GM23248 (cell line): ENCODE measurements at places on chromosomes 4 and X. TPM values are rescaled to one million over a fixed set of nuclear protein-coding genes. Genes with fewer than 3 reads are reported as not detected.
A peak's percentile ranks its signal among the peaks of the same experiment; 100 is the strongest.

DRP2 gene
- polyA plus RNA-seq: 0.18 and 0.21 TPM in 2 replicates

VCX3A gene
- not detected in 2 replicates for polyA plus RNA-seq

PRRG1 gene
- polyA plus RNA-seq: 7.3 and 7.4 TPM in 2 replicates

DNA sequence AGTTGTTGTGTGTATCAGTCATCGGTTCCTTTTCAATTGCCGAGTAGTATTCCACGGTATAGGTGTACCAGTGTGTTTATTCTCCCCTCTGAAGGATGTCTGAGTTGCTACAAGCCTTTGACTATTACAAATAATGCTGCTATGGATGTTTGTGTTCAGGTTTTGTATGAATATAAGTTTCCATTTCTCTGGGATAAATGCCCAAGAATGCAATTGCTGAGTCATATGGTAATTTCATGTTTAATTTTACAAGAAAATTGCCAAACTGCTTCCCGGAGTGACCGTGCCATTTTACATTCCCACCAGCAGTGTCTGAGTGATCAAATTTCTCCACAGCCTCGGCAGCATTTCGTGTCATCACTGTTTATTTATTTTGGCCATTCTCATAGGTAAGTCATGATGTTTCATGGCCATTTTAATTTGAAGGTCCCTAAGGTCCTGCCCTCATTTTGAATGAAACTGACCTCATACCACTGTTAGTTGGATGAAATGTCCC lies 73.9 kb downstream of the IRF2 start:
- H3K27me3 ChIP-seq: no peaks in the 10 kb centered on the region
- peaks cover 12% of the 10 kb centered on the region for H3K4me1 ChIP-seq
- peaks cover 16% of the 10 kb centered on the region for H3K36me3 ChIP-seq
- H3K4me3 ChIP-seq: no peak overlapping the region

- peak; percentile 18 for DNase-seq
- H3K27ac ChIP-seq: no peak overlapping the region
- H3K27me3 ChIP-seq: no peaks in the 10 kb centered on the region
- no peaks in the 10 kb centered on the region for H3K36me3 ChIP-seq
Measured at GRCh38 chrX:20221902-20222301, 44.8 kb downstream of the RPS6KA3 start.

GRCh38 chr4:163744861-163745260 lies 250.4 kb downstream of the TMA16 start:
- no peaks in the 10 kb centered on the region for H3K27me3 ChIP-seq
- no peak for DNase-seq
- H3K36me3 ChIP-seq: no peaks in the 10 kb centered on the region

TREX2 gene
- 0.24 and 0.25 TPM in 2 replicates for polyA plus RNA-seq

DNA sequence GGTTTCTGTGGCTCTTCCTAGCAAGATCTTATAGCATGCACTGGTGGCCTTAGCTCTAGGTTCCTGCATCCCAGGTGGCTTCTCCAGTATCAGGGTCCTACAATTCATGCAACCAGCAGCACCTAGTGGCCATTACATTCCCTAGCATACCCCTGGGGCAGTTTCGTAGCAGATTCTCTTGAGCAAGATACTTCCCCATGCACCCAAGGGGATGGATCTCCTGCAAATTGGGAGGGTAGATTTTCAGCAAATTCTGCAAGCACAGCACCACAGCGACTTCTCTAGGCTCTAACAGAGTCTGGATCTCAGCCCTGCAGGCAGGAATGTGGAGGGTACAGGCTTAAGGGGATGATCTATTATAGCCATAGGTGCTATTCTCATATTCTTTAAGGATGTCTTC lies 13.1 kb upstream of the SLC9B1 start:
- no peaks in the 10 kb centered on the region for H3K4me1 ChIP-seq
- H3K27me3 ChIP-seq: no peaks in the 10 kb centered on the region
- no peak overlapping the region for H3K27ac ChIP-seq
- H3K4me3 ChIP-seq: no peak overlapping the region

DNA sequence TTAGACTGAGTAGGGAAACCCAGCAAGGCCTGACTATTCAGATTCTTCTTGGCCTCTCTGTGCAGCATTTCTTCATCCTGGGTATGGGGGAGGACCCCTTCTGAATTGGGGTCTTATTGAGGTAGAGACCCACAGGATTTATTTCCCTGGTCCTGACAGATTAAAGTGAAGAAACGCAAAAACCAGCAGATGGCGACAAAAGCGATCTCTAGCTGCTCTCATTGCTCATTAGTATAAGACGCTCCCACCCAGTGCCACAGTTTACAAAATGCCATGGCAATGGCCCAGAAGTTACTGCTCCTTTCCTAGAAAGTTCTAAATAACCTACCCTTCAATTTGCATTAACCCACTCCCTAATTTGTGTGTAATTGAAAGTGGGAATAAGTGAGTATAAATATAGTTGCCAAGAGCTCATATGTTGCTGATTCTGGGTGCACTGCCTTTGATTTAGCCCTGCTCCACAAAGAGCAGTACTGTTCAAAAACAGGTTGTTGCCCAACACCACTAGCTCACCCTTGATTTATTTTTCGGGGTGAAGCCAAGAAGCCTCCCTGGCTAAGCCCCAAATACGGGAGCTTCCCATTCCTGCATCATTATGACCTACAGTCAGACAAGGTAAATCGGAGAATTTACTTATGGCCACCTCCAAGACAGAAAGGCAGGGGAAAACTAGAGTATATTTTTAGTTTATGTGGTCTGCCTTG lies 3.7 kb upstream of the BEX4 start:
- H3K27me3 ChIP-seq: no peaks in the 10 kb centered on the region
- H3K27ac ChIP-seq: no peak overlapping the region
- no peaks in the 10 kb centered on the region for H3K4me1 ChIP-seq
- H3K4me3 ChIP-seq: no peak overlapping the region
- DNase-seq: peak; percentile 58

GRCh38 chrX:129452523-129452922 lies 70.8 kb downstream of the SMARCA1 start:
- no peaks in the 10 kb centered on the region for H3K4me1 ChIP-seq
- no peaks in the 10 kb centered on the region for H3K36me3 ChIP-seq
- no peaks in the 10 kb centered on the region for H3K27me3 ChIP-seq
- H3K4me3 ChIP-seq: no peak overlapping the region

DNA sequence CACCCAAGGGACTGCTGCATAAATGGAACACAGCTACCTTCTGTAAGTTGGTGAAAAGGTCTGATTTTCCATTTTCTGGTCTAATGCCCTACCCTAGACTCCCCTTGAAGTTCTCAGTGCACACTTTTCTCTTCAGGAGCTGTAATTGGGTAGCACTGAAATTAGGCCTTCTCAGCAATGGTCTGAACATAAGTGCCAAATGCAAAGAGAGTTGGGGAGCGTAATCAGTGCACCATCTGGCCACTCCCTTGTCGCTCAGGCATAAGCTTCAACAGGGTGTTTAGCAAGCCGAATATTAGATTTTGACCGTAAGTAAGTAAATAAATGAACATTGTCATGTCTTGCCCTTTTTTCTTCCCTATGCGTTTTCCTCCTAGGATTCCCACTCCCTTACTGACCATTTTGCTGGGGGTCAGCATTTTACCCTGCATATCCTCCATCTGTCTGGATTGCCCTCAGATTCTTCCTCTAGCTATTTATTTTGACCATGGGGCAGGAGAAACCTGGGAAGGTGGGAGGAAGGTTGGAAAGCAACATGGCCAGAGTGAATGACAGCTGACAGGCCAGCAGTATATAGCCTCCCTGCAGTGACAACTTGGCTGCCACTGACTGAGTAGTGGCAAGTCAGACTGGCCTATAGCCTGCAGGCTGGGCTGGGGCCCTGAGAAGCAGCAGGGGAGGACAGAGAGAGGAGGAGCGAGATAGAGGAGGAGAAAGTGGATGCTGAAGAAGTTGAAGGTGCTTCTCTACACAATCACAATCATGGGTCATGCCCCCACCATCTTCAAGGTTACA lies 2.7 kb downstream of the NHSL2 start:
- H3K4me1 ChIP-seq: peaks cover 8% of the 10 kb centered on the region
- H3K4me3 ChIP-seq: no peak overlapping the region
- DNase-seq: no peak

GRCh38 chrX:120302434-120302833 lies 8.8 kb downstream of the TMEM255A start:
- no peaks in the 10 kb centered on the region for H3K27me3 ChIP-seq
- no peaks in the 10 kb centered on the region for H3K4me1 ChIP-seq
- no peaks in the 10 kb centered on the region for H3K36me3 ChIP-seq

MCTS1 gene
- 106 and 113 TPM in 2 replicates for polyA plus RNA-seq

DNA sequence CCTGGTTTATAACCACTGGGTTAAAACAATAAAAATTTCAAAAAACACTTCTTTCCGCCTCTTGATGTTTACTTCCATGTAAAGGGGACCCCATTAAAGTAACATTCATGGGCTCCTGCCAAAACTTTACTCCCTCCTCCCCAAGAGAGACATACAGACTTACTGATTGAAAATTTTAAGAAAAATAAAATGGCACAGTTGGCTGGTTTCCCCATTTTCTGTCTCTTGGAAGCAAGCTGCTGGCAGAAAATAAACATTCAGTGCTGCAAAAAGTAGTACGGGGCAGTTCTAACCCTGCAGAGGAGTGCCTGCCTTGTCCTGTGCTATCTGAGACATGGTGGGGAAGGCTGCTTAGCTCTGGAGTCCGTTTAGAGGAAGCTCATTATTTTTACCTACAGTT lies 187.3 kb upstream of the INTU start:
- no peaks in the 10 kb centered on the region for H3K36me3 ChIP-seq
- DNase-seq: no peak
- no peak overlapping the region for H3K4me3 ChIP-seq
- H3K27me3 ChIP-seq: no peaks in the 10 kb centered on the region
- no peaks in the 10 kb centered on the region for H3K4me1 ChIP-seq

UGT2B11 gene
- polyA plus RNA-seq: not detected in 2 replicates

GRCh38 chr4:78058591-78059523 lies 1.7 kb downstream of the FRAS1 start:
- H3K4me3 ChIP-seq: peak overlapping the region; percentile 83
- no peaks in the 10 kb centered on the region for H3K4me1 ChIP-seq
- no peaks in the 10 kb centered on the region for H3K27me3 ChIP-seq
- peak overlapping the region; percentile 31 for H3K27ac ChIP-seq

GRCh38 chrX:96907516-96908272 lies 24.0 kb downstream of the RPA4 start:
- H3K4me1 ChIP-seq: peaks cover 8% of the 10 kb centered on the region; the same call in 1 of the 2 replicates
- no peak for DNase-seq
- no peak overlapping the region for H3K27ac ChIP-seq
- no peak overlapping the region for H3K4me3 ChIP-seq

GRCh38 chr4:48129307-48130014 lies 4.6 kb downstream of the TXK start:
- H3K4me3 ChIP-seq: no peak overlapping the region
- no peak overlapping the region for H3K27ac ChIP-seq
- H3K4me1 ChIP-seq: peaks cover 24% of the 10 kb centered on the region
- H3K36me3 ChIP-seq: no peaks in the 10 kb centered on the region
- no peak for DNase-seq
- no peaks in the 10 kb centered on the region for H3K27me3 ChIP-seq

- peaks cover 41% of the 10 kb centered on the region for H3K4me1 ChIP-seq
- H3K4me3 ChIP-seq: peak overlapping the region; percentile 54
- peak overlapping the region; percentile 99 for H3K27ac ChIP-seq
- H3K36me3 ChIP-seq: no peaks in the 10 kb centered on the region
- peak; percentile 82 for DNase-seq
Measured at GRCh38 chrX:118521435-118521834, 25.8 kb downstream of the DOCK11 start.

GRCh38 chr4:175034986-175035705 lies 117.0 kb downstream of the ADAM29 start:
- no peak for DNase-seq
- H3K4me3 ChIP-seq: no peak overlapping the region
- H3K4me1 ChIP-seq: no peaks in the 10 kb centered on the region
- no peaks in the 10 kb centered on the region for H3K27me3 ChIP-seq

KCND1 gene
- polyA plus RNA-seq: 0.69 and 0.71 TPM in 2 replicates

GRCh38 chr4:41256131-41256739 lies 493 bp upstream of the UCHL1 start:
- peak overlapping the region; percentile 30; the same call in 1 of the 2 replicates for H3K27ac ChIP-seq
- no peaks in the 10 kb centered on the region for H3K4me1 ChIP-seq
- peak overlapping the region; percentile 71 for H3K4me3 ChIP-seq
- H3K27me3 ChIP-seq: peaks cover 15% of the 10 kb centered on the region
- peak; percentile 36 for DNase-seq

LRCH2 gene
- 1.0 and 1.1 TPM in 2 replicates for polyA plus RNA-seq

TRIM75 gene
- not detected in 2 replicates for polyA plus RNA-seq

PPP3CA gene
- 40.9 and 42.8 TPM in 2 replicates for polyA plus RNA-seq

DNA sequence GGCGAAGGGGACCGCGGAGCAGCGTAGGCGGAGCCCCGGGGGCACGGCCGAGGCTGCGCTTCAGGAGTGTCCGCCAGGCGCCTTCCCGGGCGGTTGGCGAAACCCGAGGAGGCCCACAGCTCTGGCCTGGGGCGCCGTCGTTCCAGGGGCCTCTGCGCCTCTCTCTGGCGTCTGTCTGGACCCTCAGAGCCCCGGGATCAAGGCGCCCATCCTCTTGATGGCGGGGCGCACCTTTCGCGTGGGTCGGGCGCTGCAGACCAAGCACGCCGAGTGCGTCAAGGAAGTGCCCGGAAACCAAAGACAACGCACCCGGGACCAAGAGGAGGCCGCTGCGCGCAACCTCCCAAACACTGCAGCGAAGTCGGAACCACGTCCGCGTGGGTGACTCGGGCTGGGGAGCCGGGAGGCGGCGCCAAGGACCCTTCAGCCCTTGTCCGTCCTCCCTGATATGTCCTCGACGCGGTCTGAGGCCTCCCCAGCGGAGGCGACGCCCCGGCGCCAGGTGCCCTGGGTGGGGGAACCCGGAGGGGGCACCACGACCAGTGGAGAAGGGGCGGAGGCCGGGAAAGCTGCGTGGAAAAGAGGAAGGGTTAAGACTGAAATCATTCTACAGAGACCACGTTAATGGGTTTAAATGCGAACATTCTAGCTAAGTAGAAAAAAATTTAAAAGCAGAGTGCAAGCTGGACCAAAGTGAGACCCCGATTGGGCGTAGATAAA lies 9.9 kb downstream of the HMX1 start:
- H3K27ac ChIP-seq: no peak overlapping the region
- no peak overlapping the region for H3K4me3 ChIP-seq
- DNase-seq: no peak
- peaks cover 66% of the 10 kb centered on the region for H3K27me3 ChIP-seq

ARL13A gene
- not detected in 2 replicates for polyA plus RNA-seq

GRCh38 chr4:37415845-37416369 lies 171.4 kb downstream of the NWD2 start:
- no peaks in the 10 kb centered on the region for H3K36me3 ChIP-seq
- H3K27ac ChIP-seq: no peak overlapping the region

DNA sequence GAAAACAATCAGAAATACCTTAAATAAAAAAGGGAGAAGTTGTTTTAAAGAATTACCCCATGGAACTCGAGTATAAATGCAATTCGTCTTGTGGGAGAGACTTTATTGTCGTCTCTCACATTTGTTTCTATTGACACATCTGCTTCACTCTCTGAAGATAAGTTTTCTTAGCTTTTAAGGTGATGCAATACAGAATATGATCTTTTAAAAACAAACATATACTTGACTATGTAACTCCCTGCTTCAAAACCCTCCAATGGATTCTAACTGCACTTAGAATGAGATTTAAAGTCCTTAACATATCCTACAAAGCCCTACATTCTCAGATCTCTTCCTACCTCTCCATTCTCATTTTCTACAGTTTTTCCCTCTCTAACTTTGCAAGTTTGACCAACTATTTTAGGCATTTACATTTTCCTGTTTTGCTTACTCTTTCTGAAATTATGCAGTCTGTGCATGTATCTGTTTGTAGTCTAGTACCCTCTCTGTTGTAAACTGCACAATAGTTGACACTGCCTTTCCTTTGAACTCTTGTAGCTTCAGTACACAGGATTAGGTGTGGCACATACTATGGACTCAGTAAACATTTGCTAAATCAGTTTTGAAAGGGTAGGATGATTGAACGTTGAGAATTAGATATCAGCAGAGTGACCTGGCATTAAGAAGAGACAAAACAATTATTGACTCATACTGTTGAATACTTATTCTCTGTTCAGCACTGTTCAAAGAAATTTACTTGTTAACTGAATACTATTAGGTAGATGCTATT lies 59.8 kb downstream of the AGTR2 start:
- H3K4me1 ChIP-seq: peaks cover 20% of the 10 kb centered on the region
- no peak for DNase-seq
- H3K4me3 ChIP-seq: no peak overlapping the region
- H3K27ac ChIP-seq: no peak overlapping the region
- no peaks in the 10 kb centered on the region for H3K36me3 ChIP-seq
- H3K27me3 ChIP-seq: no peaks in the 10 kb centered on the region

CFP gene
- 0.15 TPM in 1 of 2 replicates, not detected in the other for polyA plus RNA-seq
